GM23338 (cell line): ENCODE measurements at places on chromosomes 3 and 15. TPM values are rescaled to one million over a fixed set of nuclear protein-coding genes. Genes with fewer than 3 reads are reported as not detected.

UCN2 gene
- not detected in 2 replicates for polyA plus RNA-seq

SLC28A1 gene
- polyA plus RNA-seq, result not detected in 2 replicates

COL6A5 gene
- polyA plus RNA-seq, result 0.05 TPM in 1 of 2 replicates, not detected in the other

CCR1 gene
- 0.12 TPM in 1 of 2 replicates, not detected in the other for polyA plus RNA-seq

ASB14 gene
- polyA plus RNA-seq, result 0.38 and 0.87 TPM in 2 replicates

STRC gene
- polyA plus RNA-seq, result 0.40 TPM in 1 of 2 replicates, not detected in the other

PLA2G4E gene
- polyA plus RNA-seq, result not detected in 2 replicates

FOXB1 gene
- 5.4 and 6.7 TPM in 2 replicates for polyA plus RNA-seq

SLC2A2 gene
- not detected in 2 replicates for polyA plus RNA-seq

GOLIM4 gene
- polyA plus RNA-seq, result 50.5 and 50.7 TPM in 2 replicates

MYZAP gene
- polyA plus RNA-seq, result 1.0 and 1.1 TPM in 2 replicates

DNA sequence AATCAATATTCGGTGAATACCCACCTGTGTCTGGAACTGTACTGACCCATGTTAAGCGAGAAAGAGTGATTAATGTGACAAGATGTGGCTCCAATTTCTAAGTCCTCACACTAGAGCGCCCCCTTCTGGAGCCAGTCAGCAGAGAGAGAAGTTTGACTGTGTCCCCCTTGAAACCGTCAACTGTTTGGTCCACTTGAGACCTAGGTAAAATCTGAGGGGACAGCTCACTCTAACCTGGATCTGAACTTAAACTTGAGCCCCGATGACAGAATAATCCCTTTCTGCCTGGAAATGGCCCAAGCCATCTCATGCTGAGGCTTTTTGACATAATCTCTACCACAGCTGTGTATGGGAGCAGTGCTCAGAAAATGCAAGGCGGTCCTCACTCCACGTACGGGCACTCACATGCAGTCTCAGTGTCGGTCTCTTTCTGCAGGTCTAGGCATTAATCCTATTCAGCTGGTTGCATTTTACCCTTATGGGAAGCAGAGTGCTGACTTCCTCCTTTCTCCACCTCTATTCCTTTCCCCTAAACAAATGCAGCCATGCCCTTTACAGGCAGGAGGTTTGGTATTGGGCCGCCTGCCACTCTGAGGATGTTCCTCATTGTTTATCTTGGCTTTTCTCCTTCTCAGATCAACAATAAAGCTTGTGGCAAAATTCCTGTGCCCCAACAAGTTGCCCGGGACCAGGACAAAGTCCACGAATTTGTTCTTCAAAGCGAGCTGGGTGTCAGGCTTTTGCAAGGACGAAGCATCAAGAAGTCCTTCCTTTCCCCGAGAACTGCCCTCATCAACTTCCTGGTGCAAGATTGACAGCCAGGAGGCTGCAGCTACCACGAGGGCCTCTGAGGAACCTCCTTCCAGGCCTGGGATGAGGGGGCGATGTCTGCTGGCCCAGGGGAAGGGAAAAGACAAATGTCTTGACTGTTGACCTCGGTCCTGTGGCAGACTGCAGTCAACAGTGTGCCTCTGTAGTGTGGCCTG is 47.5 kb upstream of the LIMD1 start:
- DNase-seq, result peak; percentile 89

DNA sequence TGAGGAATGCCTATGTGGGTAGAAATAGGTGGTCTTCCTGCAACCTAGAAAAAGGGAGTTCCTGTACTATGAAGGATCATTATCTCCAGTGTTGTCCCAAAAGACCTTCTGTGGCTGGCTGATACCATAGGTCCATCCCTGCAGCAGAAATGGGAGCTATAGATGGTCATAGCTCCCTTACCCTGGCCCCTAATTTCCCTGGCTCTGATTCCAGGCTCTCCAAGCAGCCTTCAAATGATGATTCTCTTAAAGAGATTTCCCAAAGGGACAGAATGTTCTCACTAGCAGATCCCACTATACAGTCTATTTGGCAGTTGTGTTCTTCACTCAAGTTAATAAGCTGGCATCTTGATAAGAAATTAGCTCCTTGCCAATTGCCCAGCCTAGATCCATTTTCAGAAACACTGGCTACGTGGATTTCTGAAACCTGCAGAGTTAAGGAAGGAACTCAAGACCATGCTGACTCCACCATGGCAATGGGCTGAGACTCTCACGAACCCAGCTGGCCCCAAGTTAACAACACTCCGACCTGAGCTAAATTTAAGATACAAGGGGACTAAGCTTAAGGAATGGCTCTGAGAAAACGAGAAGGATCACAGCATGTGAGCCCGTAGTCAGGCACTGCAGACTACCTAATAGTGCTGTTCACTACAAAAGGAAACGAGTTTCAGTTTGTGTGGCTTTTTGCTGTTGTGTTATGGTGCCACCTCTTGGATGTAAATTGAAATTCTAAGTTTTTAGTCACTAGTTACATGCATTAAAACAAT is 11.4 kb downstream of the C15orf40 start:
- DNase-seq, result peak; percentile 75

- no peak for DNase-seq
Observed at GRCh38 chr15:58159827-58160386, 21.7 kb downstream of the AQP9 start.

GRCh38 chr3:126245811-126246727 is 65.7 kb upstream of the ALDH1L1 start:
- peak; percentile 85 for DNase-seq

GRCh38 chr3:58469096-58469495 is 22.8 kb upstream of the KCTD6 start:
- DNase-seq, result no peak

GRCh38 chr3:170180079-170180907 is 1.2 kb downstream of the PHC3 start:
- DNase-seq, result no peak

- DNase-seq, result no peak
Observed at GRCh38 chr15:80612118-80612823, 82.8 kb upstream of the ABHD17C start.

DNA sequence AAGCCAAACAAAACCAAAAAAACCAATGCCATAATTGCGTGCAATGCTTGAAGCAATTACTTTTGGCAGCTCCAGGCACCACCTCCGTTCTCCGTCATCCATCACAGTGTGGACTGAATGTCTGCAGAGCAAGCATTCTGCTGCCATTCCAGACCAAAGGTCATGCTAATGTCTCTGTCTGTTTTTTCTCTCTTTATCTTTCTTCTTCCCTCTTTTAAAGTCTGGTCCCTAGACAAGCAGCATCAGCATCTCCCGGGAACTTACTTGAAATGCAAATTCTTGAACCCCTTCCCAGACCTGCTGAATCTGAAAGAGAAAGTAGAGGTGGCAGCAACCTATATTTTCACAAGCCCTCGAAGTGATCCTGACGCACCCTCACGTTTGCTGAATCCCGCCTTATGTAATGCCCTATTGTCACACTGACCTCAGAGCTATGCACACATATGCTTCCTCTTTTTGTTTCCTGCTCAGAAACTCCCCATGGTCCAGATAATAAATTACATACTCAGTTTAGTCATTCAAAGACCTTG is 297.3 kb upstream of the PROK2 start:
- DNase-seq, result no peak

- DNase-seq, result no peak
Observed at GRCh38 chr3:17006132-17006852, 121.5 kb downstream of the PLCL2 start.

GRCh38 chr3:5195605-5196004 is 8.1 kb downstream of the EDEM1 start:
- DNase-seq, result no peak

- no peak for DNase-seq
Observed at GRCh38 chr3:141391991-141392316, 23.6 kb downstream of the ZBTB38 start.
